ENCODE measurements at places on chromosomes 3 and 15. TPM values are rescaled to one million over a fixed set of nuclear protein-coding genes. Genes with fewer than 3 reads are reported as not detected.

The PGBD4 gene
- 0.88 TPM for total RNA-seq

The ERC2 gene
- total RNA-seq: not detected

DNA sequence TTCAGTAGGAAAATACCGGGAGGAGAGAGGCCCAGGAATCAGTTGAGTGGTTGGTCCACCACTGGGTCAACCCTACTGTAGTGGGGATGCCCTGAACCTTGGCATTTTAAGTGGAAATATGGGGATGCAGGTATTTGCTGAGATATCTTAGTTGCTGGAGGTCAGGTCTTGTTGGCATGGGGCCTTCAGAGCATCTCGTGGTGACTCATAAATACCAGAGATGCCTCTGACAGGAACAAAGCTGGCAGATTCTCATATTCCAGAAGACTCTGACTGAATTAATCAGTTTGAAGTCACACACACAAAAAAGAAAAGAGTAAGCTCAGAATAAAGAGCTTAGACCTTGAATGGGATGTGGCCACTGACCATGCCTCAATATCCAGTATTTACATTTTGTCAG is 91.6 kb downstream of the CACNA2D3 start:
- peak; percentile 28 for DNase-seq

- no peak for DNase-seq
Observed at GRCh38 chr3:153767601-153768560, 353.3 kb upstream of the ARHGEF26 start.

GRCh38 chr3:156826144-156826895 is at the start of gene LEKR1:
Gene LEKR1 (plus strand): TSS chr3:156826353. CDS start chr3:156829330, 2,977 bp downstream.
- peak; percentile 95 for DNase-seq

- DNase-seq: peak; percentile 23
Observed at GRCh38 chr3:159417761-159418160, 570.9 kb upstream of the IL12A start.

GRCh38 chr3:99576904-99577559 is 61.4 kb upstream of the COL8A1 start:
- no peak for DNase-seq

- no peak for DNase-seq
Observed at GRCh38 chr3:100725935-100726513, 16.7 kb downstream of the TFG start.

DNA sequence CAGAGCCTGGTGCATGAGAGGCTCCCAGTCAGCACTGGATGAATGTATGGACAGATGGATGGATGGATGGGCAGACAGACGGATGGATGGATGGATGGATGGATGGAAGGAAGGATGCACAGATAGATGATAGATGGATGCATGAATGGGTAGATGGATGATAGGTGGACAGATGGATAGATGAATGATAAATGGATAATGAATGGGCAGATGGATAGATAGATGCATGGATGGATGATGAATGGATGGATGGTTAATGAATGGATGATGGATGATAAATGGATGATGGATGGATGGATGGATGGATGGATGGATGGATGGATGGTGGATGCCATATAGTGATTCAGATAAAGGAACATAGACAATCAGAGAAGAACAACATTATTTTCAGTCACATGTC is 71.0 kb downstream of the SLC6A11 start:
- no peak for DNase-seq

- peak; percentile 44 for DNase-seq
Observed at GRCh38 chr3:195117978-195118581, 152.9 kb downstream of the XXYLT1 start.

- DNase-seq: no peak
Observed at GRCh38 chr3:151210676-151211381, 7.8 kb upstream of the GPR171 start.

All from Caki2 (cell line).